ENCODE measurements at places on chromosomes 3 and 15.
A peak's percentile ranks its signal among the peaks of the same experiment; 100 is the strongest.

DNA sequence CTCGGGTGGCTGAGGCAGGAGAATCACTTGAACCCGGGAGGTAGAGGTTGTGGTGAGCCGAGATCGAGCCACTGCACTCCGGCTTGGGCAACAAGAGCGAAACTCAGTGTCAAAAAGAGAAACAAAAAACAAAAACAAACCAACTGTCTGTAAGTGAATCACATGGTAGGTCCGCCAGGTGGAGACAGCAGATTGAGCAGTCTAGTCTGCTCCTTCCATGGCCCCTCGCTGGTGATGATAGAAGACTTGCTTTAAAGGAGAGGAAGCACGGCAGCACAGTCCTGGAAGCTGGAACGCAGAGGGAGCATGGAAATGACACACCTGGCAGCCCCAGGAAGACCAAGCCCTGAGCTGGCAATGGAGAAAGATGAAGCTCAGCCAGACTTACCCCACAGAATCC, 31.4 kb upstream of the MGLL start:
- DNase-seq, result no peak

DNA sequence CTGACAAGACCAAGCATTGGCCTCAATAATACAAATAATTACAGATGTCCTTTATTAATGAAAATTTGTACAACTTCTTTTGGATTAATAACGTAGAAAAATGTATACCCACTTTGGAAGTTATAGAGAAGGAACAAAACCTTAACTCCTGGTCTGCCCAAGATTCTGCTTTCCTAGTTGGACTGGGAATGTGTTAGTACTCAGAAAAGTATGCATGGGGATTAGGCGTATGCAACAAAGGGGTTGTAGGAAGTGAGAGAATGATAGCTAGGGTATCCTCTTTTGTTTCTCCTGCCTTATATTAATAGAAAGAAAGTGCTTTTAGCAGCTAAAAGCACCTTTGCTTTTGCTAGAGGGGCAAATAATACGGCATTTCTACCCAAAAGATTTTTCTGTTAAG, 116.2 kb upstream of the LRRFIP2 start:
- DNase-seq, result no peak

DNA sequence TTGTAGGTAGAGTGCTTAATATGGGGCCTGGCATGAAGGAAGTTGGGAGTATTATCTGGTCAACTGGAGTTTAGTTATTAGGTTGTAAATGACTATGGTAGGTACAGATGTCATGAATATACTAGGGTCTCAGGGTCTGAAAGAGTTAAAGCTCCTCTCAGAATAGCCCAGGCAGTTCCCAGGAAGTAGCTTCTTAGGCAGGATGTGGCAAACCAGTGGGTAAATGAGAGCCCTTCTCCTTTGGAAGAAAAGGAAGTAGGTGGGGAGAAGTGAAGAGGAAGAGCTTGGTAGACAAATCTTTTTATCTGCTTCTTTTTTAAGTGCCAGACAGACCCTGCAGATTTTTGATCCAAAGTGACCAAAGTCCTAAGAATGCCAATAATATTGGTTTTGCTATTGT, 24.5 kb downstream of the MAP2K1 start:
- DNase-seq, result no peak

DNA sequence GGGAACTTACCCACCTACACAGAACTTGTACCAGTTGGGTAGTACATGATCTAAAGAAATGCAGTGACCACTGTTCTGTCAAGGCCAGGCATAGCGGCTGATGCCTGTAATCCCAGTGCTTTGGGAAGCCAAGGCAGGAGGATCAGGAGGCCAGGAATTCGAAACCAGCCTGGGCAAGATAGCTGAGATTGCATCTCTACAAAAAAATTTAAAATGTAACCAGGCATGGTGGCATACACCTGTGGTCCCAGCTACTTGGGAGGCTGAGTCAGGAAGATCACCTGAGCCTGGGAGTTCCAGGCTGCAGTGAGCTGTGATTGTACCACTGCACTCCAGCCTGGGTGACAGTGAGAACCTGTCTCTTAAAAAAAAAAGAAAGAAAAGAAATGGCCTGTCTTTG, 321.0 kb downstream of the FEZF2 start:
- DNase-seq, result no peak

DNA sequence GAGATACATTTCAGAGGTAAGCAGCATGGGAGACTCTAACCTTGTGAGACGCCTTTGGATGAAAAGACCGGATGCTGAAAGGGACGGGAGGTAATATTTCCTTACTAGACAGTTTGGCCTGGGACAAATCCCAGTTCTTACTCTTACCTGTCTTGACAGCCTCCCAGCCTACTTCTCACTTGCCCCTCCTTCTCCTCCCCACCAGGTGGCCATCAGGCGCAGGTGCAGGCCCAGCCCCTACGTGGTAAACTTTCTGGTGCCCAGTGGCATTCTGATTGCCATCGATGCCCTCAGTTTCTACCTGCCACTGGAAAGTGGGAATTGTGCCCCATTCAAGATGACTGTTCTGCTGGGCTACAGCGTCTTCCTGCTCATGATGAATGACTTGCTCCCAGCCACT, 6.3 kb downstream of the HTR3D start:
- no peak for DNase-seq

GRCh38 chr3:53156368-53156834, 4.6 kb upstream of the PRKCD start:
- DNase-seq, result no peak

GRCh38 chr3:105647047-105647446, 221.8 kb downstream of the CBLB start:
- no peak for DNase-seq

DNA sequence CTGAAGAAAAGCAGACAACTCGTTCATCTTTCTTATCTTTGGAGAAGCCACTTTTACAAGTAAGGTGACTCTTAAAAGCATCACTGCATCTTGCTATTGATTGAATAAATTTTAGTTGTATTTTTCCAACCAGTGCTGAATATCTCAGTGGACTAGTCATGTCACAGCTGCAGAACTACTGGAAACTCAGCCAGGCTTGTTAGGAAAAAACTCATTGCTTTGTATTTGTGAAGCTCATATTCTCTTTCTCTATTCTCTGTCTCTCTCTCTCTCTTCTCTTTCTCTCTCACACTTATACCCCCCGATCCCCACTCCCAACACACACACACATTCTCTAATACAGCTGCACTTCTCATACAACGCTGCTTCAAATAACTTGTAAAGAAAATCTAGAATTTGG, 104.3 kb downstream of the WDR76 start:
- no peak for DNase-seq

DNA sequence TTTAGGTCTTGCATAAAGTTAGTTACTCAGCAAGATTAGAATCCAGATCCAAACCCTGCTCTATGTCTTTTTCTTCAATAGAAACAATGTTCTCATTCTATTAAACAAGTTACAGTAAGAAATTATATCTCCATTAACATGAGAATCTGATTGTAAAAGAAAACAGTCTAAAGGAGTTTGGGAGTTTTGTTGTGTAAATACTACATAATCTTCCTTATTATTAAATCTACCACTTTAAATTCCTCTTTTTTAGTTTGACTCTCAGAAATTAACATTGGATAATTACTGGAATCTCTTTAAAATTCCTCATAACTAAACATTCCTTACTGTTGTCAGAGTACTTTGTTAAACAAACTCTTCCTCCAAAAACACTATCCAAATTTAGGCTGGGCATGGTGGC, 1.7 kb upstream of the GOLIM4 start:
- no peak for DNase-seq

DNA sequence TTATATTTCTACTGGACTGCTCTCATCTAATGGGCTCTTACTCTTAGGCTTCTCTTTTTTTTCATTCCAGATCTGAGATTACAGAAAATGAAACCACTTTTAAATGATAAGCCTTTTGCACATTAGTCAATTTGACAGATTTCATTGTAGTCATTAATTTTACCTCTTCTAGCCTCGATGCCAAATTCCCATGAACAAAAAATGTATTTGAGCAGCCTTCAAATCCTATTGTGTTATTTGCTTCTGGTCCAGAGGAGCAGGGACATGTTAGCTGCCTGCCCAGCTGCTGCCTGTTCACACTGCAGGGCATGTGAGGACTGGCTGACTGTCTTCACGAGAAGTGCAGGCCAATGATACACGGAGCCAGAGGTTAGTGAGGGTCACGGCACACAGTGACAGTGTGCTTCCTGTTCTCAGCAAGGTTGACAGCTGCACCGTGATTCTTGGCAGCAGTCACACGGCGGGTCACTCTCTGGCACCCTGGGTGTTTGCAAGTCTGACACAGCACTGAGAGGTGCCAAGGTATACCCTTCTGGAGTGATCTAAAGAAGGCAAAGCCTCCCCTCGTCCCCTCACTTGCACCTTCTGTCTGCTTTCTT, 40.8 kb downstream of the KAT2B start:
- no peak for DNase-seq

DNA sequence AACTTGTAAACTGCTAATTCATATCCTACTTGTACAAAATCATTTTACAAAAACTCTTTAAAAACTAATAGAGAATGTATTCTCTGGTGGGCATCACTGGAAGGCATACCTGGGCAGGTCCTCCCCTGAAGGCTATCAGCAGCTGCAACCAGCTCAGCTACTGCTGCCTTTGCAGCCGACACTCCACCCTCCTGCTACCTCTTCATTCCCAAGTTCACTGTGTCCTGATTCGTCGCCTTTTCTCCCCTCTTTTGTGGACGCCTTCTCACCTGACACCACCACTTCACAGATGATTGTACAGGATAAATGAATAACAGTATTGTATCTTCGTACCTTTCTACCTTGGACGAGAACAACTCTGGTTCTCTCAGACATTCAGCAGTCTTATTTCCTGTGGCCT, 28.9 kb downstream of the B4GALT4 start:
- DNase-seq, result no peak

DNA sequence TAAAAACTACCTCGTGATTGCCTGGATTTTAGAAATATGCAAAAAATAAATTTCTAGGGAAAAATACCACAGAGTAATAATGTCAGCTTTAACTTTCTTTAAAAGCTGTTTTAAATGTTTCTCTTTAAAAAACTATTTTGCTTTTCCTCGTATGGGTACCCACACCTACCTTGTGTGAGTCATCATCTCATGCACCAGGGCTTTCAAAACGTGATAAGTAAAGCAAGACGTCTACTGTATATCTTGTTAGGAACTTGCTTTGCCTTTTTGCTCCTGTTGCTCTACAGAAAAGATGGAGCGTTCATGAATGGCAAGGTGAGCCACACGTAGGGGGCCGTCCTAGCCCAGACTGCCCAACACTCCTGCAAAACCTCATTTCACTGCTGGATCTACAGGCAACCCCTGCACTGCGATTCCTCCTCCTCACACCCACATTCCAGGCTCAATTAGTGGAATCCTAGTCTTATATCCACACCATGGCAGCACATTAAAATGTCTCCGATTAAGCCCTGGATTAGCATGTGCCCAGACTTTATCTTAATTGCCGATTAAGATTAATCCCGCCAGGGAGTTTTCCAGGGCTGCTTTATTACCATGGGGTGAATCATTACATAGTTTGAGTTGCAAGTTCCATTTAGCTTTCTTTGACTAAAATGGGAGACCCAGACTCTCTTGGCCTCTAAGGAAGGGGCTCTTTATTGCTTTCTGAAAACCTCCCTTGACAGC, 293.6 kb upstream of the ICE2 start:
- DNase-seq, result no peak

GRCh38 chr3:10248984-10249748, 907 bp downstream of the TATDN2 start:
- DNase-seq, result peak; percentile 24

DNA sequence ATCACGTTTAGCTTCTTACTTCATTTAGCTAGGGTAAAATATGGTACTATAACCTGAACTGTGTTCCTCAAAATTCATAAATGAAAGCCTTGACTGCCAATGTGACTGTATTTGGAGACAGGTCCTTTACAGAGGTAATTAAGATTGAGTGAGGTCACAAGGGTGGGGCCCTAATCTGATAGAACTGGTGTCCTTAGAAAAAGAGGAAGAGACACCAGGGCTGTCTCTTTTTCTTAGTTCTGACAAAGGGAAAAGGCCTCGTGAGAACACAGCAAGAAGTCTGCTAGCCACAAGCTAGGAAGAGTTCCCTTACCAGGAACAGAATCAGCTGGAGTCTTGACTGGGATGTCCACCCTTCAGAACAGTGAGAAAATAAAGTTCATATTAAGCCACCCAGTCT, 162.7 kb downstream of the GMNC start:
- no peak for DNase-seq

- DNase-seq, result no peak
These were observed 4.7 kb downstream of the PXYLP1 start for GRCh38 chr3:141236361-141236760.

DNA sequence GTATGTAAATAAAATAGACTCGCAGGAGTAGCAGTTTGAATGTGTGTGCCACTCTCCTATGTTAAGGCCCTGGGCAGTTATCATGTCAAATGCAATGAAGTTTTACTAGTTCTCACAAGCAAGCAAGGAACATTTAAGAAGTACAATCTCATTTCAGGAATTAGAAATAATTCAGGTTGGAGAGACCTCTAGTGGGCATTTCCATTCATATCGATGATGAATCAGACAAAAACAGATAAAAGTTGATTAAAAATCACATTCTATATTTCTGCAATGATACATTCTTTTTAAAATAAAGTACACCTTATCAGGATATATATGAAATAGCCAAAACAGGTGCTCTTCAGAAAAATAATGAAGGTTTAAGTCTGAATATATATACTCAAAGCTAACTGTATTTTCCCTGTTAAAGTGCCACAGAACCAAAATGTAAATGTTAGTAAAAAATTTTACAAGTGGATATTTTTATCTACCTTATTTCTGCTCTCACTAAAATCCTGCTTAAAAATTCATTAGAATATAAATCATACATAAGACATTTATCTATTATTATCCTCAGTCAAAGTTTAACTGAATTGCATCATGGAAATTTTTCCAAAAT, 492.4 kb upstream of the FRG2C start:
- DNase-seq, result no peak
